ENCODE measurements at places on chromosomes 2 and 18. TPM values are rescaled to one million over a fixed set of nuclear protein-coding genes. Genes with fewer than 3 reads are reported as not detected.

GRCh38 chr2:46351750-46352138 lies 54.5 kb downstream of the EPAS1 start:
- DNase-seq, result no peak

- no peak for DNase-seq
Measured at GRCh38 chr2:169511818-169512217, 2.3 kb downstream of the KLHL41 start.

GRCh38 chr2:26786207-26787028 lies 562 bp downstream of the CENPA start:
- DNase-seq, result peak; percentile 51

GRCh38 chr2:30165617-30166016 lies 18.8 kb downstream of the YPEL5 start:
- DNase-seq, result no peak

DNA sequence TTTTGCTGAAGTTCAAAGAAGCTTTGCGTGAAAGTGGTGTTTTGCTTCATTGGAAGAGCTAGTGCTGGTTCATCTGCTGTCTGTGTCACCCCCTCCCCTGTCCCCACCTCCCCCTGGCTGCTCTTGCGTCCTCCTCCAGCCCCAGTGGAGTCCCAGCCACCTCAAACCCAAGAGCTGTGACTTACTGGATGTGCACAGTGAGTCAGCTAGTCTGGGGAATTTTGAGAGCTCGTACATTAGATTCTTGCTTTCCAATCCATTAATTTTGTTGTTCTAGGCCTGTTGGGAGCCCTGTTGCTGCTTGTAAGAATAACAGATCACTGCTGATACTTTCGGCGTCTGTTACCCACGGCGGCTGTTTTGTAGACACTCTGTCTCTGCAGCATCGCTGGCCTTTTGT lies 412.1 kb downstream of the TSN start:
- peak; percentile 41 for DNase-seq

- no peak for DNase-seq
Measured at GRCh38 chr2:173578404-173579107, 223.9 kb downstream of the CDCA7 start.

GRCh38 chr18:10050956-10051355 lies 137.1 kb downstream of the VAPA start:
- no peak for DNase-seq

- no peak for DNase-seq
Measured at GRCh38 chr2:74544634-74545033, 9.1 kb downstream of the LOXL3 start.

GRCh38 chr2:231411237-231411636 lies 15.7 kb downstream of the B3GNT7 start:
- DNase-seq, result no peak

DNA sequence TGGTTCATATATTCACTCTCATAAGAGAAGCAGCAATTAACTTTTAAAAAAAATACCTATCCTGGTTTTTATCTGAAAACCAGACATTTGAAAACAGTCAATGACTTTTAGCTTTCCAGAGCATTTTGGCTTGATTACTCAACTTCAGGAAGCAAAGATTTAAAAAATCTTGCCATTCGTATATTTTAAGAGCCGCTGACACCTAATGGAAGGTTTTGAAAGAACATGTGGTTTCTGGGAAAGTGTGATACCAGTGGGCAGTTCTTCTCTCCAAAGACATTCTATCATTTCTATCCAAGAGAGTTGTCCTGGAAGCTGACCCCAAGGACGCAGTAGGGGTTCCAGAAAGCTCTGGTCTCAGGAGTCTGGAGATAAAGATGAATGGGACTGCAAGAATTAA lies 234.7 kb downstream of the TTC32 start:
- no peak for DNase-seq

DNA sequence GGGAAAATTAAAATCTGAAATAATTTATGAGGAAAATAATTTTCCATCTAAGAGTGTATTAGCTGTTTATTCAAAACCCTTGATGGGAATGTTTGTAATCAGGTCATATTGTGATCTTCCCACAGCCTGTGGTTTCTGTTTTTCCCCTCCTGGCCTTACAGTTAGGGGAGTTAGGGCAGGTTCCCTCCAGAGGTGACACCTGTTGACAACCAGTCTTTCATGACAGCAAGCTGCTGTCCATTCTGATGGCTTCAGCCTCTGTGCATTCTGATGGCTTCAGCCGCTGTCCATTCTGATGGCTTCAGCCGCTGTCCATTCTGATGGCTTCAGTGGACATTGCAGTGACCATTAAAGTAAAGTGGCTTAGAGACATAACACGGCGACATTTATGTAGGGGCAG lies 328.2 kb downstream of the GBX2 start:
- DNase-seq, result no peak

- no peak for DNase-seq
Measured at GRCh38 chr2:162116352-162116751, 35.7 kb downstream of the GCG start.

The RGPD3 gene
- 0.06 TPM for total RNA-seq

The C1GALT1C1L gene
- 1.3 TPM for total RNA-seq

The UBXN2A gene
- total RNA-seq, result 13.5 TPM

The SLC9A2 gene
- total RNA-seq, result 1.5 TPM

GRCh38 chr18:49055754-49056172 lies 105.0 kb upstream of the SMAD7 start:
- DNase-seq, result peak; percentile 88

DNA sequence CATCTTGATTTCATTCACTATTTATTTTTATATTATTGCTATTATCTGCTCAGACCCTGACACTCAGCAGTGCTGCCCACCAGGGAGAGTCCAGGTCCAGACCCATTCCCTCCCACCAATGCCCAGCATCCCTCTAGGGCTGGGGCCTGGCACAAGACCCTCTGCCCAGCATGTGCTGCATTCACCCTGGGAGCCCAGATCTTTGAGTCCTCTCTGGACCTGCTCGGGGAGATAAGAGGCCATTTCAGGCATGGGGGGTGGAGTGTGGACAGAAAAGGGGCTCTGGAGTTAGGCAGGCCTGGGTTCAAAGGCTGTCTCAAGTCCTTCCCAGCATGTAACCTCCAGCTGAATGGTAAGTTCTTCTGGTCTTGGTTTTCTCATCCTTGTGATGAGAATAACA lies 209.6 kb downstream of the CYP26B1 start:
- DNase-seq, result no peak

GRCh38 chr18:77207540-77207939 lies 42.1 kb upstream of the GALR1 start:
- peak; percentile 73 for DNase-seq

The PROC gene
- not detected for total RNA-seq

The NPPC gene
- not detected for total RNA-seq

GRCh38 chr18:47265197-47265596 lies 13.7 kb upstream of the SKOR2 start:
- DNase-seq, result peak; percentile 55

- DNase-seq, result peak; percentile 80
Measured at GRCh38 chr2:195657634-195658540, 861 bp downstream of the SLC39A10 start.

The DYNAP gene
- total RNA-seq, result not detected

- no peak for DNase-seq
Measured at GRCh38 chr18:55248495-55248894, 289.2 kb upstream of the CCDC68 start.

The HOXD13 gene
- 20.7 TPM for total RNA-seq

The GPR35 gene
- total RNA-seq, result 0.33 TPM

The SNED1 gene
- 3.2 TPM for total RNA-seq

The GMCL1 gene
- 6.1 TPM for total RNA-seq
